Left renal cortex interstitium (tissue), 4 donors: ENCODE measurements at places on chromosomes 2 and 18. TPM values are rescaled to one million over a fixed set of nuclear protein-coding genes. Genes with fewer than 3 reads are reported as not detected.

Gene SLC5A7
- 0.33 TPM for polyA plus RNA-seq

Gene ABCG5
- 0.44 TPM for polyA plus RNA-seq

Gene PRKAG3
- polyA plus RNA-seq = not detected

GRCh38 chr18:66722671-66723070, 118.8 kb upstream of the CDH19 start:
- no peak for DNase-seq

DNA sequence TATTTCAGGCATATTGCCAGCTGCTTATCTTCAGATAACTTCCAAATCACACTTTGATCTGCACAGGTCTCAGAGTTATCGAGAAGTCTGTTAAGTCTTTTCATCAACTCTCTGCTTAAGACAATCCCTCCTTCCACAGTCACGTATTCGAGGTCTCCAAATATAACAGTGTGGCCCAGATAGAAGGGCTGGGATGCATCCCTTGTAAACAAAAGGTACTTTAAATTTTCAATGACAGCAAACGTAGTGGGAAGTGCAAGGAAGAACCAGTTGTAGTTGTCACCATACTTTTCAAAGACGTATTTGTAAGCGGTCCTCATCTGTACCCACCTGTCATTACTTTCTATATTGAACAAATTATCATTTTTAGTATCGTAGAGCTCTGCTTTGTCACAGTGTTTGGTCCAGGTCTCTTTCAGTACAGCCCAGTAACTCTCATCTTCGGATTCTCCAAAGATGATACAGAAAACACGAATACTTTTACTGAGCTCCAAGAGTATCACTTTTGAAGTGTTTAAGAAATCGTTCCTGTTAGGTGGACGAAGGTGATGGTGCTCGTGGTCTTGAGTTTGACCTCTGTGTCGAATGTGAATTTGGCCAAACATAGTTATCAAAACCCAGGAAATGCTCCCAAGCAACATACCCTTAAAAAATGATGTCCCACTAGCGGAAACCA, 445 bp downstream of the C1GALT1C1L start:
- DNase-seq = no peak

Gene LBX2
- 3.2 TPM for polyA plus RNA-seq

DNA sequence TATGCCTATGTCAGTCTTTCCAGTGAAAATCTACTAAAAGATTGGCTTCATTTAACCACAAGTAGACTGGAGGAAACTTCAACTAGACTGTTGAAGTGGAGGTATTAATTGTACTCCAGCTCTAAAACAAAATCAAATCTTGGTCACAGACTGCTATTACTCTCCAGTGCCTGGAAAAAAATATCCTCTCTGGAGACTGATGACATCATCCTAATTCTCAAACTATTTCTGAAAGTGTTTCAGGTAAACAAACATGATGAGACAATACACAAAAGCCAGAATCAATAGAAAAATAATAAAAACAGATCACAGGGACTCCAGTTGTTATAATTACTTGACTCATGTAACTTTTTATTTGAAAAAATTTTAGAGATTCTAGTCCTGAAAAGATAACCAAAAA, 87.7 kb upstream of the MYO3B start:
- DNase-seq = no peak

Gene IL36G
- polyA plus RNA-seq = not detected

Gene TUBB8B
- 0.52 TPM for polyA plus RNA-seq

DNA sequence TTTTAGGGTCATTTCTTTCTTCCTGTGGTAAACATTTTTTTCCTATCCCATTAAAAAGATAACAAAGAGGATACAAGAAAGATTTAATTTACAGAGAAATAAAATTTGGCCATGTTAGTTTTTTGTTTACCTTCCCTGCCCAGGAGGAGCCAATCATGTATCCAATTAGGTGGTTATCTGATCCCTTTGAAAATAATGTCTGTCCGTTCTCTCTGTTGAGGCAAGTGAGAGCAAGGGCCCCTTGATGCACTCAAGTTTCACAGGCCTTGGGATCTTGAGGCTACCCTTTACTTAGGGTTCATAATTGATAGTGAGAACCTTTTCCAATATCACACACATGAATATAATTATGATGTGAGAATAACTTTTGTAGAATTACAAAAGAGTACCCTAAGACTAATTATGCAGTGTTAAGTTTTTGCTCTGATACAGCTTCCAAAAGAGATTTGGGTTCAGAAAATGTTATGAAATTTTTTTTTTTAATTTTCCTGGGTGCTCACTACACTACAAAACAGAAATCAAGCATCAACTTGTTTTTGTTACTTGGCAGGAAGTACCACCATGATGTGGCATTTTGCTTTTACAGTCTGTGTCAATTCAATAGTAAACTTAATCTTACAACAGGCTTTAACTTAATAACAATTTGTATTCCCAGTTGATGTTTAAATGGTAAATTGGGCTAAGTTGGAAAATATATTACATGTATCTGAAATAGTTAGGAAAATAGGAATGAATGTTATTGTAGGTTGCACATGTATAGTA, 42.0 kb downstream of the AFTPH start:
- DNase-seq = no peak

Gene FLACC1
- 1.8 TPM for polyA plus RNA-seq

DNA sequence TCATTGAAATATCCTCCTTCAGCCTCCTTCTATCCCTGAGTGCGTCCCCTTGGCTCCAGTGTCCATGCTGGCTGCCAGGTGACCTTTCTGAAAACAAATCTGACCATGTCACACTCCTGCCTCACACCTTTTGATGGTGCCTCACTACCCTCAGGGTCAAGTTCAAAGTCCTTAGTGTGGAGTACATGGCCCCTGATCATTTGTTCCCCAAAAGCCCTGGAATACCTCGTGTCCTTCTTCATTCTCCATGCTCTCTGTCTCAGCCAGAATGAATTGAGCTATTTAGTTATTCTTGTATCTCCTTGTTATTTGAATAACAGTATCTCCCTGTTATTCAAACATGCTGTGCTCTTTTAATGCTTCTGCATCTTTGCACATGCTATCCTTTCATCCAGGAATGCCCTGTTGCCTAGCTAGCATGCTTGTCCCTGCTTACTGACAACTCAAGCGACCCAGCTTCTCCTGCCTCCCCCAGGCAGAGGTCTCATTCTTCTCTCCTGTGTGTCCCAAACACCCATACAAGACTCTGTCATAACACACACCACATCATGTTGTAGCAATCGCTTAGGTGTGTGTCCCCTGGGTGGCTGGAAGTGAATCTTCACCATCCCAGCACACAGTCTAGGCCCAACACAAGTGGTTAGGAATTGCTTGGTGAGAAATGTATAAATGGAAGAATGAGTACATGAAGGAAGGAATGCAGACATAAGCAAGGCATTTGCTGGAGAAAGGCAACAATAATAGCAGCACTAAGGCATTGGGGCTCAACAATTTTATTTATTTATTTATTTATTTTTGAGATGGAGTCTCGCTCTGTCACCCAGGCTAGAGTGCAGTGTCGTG, 144.0 kb downstream of the DDX1 start:
- no peak for DNase-seq

- DNase-seq = no peak
Observed at GRCh38 chr2:99821039-99821438, 321.4 kb downstream of the AFF3 start.

Gene RGPD5
- 13.6 TPM for polyA plus RNA-seq

Gene UGT1A1
- 0.46 TPM for polyA plus RNA-seq
